ENCODE measurements at places on chromosomes 11 and 22.

DNA sequence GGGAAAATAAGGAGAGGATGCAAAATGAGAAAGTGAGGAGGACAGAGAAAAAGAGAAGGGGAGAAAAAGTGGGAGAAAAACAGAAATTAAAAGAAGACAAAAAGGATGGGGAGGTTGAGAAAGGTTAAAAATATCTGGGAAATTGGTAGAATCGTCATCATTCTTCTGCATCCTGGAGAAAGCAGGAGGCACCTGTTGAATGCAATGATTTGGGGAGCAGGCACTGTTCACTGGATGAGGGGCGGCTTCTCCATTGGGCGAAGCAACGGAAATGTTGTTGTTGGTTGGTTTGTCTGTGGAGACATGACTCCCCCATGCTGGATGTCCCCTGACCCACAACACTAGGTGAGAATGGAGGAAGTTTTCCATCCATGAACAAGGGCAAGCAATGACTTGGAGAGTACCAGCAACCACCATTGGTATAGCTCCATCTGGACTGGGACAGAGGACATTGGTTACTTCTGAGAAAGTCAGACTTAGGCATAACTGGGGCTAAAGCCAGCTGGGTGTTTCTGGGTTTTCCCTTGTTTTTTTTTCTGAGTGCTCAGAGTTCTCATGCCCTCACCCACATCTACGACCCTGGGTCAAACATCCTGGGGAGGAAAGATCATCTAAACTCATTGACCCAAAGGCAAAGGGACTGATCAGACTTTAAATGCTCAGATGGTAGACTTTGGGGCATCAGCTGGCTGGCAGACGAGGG, 11.9 kb upstream of the CD44 start:
- DNase-seq = no peak

DNA sequence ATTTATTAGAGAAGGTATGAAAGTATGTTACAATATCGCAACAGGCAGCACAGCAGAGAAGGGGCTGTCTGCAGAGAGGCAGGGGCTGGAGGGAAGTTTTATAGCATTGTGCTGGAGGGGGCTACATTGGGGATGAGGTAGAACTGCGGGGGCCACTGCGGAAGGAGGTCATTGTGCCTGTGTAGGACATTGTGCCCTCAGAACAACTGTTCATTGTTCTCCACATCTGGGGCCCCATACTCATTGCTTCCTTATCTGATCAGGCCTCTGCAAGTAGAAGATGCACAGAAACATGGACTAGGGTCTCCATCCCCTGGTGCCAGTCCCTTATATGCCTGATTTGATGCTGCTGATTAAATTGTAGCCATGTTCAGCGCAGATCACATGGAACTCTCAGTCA, 12.1 kb downstream of the NADSYN1 start:
- no peak for DNase-seq

- DNase-seq = no peak
These were observed 213.7 kb downstream of the CWF19L2 start for GRCh38 chr11:107243929-107244328.

DNA sequence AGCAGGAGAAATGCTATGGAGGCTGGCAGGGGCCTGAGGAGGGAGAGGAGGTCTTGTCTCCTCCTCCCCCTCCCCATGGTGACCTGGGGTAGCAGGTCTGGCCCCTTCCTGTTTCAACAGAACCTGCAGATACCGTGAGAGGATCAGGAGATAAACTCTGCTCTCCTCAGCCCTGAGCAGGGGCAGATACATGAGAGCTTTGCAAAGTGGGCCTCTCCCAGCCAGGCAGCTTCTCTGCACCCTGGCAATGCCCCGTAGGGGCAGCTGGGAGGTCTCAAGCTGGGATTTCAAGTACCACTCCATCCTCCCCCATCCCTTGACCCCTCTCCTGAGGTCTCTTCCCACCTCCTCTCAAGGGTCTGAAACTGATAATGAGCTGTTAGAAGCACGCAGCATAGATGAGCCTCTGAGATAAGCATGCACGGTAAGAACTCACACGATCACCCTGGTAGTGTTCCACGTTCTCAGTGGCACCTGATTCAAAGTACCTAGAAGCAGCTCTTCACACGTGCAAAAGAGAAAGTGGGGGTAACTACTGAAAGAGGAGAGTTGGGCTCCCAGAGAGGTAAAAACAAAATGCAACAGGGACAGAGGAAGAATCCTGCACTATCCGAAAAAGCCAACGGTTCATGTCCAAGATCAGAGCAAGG, 4.9 kb upstream of the CCDC86 start:
- DNase-seq = no peak

DNA sequence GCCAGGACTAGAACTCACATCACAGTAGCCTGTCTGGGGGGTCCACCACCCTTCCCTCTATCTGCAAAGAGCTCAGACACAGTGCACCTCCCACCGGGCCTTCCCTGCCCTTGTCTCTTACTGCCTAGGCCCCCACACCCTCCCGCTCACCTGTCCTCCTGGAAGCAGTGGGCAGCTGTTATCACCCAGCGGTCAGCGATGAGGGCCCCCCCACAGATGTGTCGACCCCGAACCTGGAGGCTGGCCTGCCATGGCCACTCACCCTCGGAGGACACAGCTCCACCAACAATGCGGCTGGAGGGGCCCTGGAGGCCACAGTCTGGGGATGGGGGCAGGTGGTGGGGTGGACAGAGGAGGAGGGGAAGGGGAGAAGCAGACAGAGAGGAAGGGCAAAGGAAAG, 18.8 kb downstream of the KCTD17 start:
- DNase-seq = no peak
